Uterus (tissue), 4 donors: ENCODE measurements at places on chromosomes 6 and 20. TPM values are rescaled to one million over a fixed set of nuclear protein-coding genes. Genes with fewer than 3 reads are reported as not detected.

The ETV7 gene
- total RNA-seq = not detected

The SNX14 gene
- total RNA-seq = 103 TPM

The RAD21L1 gene
- total RNA-seq = not detected

The MUC21 gene
- total RNA-seq = not detected

The PAX1 gene
- not detected for total RNA-seq

DNA sequence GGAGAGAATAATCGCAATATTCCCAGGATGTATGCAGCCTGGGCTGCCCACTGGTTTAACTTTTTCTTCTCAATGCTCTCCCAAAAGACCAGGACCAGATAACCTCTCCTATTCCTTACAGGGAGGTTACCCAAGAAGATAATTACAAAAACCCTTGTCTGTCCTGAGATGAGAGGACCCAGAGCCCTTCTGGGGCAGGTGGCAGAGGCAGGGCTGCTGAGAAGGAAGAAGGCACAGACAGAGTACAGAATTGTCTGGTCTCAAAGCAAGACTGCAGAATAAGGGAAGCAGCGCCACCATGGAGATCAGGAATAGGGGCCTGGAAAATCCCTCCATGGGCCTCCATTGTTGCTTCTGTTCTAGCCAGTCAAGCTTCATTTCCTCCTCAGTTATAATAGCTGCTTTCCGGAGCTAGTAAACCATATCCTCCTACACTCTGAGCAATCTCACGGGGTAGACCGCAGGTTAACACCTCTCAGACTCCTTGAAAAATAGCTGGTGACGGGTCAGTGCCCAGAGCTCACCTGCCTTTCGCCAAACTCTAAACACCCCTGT is 463 bp upstream of the HLA-DMB start:
- no peak for DNase-seq

DNA sequence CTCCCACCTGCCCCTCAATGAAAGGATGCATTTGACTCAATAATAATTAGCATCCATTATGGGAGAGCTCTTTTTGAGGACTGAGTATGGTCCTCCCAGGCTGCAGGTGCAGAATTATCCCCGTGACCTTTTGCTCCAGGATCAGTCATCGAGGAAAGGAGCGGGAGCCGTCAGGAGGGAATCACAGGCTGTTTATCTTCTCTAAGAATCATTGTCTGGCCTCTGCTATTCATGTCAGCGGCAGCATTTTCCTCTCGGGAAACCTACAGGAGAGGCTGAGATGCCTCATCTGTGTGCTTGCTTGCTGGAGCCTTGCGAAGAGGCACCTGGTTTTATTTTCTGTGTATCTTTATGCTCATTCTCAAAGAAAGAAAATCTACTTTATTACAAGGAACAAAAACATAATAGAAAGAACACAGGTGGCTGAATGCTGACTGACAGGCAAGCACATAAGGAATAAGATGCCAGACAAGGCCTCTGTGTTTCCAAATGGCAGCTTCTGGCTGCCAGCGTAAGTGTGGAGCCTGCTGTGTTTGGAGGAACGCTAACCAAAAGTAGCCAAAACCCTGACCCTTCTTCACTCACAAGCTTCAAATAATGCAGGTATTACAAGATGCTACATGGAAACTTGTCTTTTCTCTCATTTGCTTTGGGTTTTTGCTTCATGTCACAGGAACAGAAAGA is 539.1 kb upstream of the MARCKS start:
- no peak for DNase-seq

DNA sequence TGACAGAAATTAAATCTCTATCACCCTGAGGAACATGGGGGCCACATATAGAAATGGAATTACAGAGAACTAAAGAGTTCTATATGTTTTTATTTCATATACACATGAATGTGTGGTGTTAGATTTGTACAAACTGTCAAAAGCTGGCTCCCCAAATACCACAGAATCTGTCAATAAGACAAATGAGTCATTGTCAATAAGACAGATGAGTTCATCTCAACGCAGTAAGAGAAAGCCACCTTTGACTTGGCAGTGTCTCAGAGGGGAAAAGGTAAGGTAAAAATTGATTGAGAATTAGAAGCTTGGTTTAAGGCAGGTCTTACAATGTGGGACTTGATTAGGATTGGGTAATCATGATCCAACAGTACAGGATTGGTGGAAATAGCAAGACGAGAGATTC is 124.2 kb upstream of the GPR6 start:
- DNase-seq = no peak

DNA sequence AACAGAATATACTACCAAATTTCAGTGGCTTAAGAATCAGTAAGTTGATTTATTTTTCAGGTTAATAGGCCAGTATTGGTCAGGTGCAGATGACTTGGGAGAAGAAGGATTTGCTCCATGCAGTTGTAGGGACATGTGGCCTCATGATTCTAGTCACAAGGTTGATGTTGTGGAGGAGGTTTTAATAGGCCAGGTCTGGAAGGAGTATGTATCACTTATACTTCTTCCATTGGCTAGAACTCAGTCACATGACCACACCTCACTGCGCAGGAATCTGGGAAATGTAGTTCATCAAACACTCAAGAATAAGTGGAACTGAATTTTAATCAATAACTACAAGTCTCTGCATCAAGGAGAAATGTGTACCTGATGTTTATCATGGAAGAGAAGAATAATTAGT is 281.5 kb upstream of the QKI start:
- no peak for DNase-seq
